ENCODE measurements at places on chromosomes 4 and X.
A peak's percentile ranks its signal among the peaks of the same experiment; 100 is the strongest.

- H3K4me3 ChIP-seq = no peak overlapping the region
- no peak overlapping the region for H3K27ac ChIP-seq
Observed at GRCh38 chrX:14440106-14440505, 89.2 kb upstream of the GLRA2 start.

DNA sequence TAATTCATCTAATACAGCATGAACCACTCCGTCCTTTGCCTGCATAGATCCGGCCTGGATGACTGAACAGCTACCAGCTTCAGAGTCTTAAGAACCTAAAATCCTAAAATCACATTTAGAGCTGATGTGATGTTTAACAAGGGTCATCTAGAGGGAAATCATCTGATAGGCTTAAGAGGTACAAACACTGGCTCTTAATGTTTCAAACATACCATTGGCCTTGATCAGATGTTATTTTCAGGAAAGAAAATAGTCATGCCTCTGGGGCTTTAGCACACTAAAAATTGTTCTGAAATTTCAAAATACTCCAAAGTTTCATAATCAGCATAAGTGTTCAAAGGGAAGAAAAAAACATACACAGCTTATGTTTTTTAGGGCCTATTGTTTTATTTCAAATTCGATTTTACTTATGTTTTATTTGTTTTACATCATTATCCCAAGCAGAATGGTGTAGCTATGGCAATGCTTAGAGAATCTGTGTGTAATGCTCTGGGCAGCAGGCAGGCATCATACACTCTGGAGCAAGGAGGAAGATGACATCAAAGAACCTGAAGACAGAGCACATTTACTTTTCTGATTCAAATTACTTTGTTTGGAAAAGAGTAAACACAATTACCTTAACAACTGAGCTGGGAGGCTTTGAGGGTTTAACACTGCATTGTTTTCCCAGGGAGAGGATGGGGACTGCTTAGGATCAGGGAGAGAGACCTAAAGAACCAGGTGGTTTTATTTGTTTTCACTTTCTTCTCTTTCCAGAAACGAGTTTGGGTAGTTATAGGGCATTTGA is 25.3 kb upstream of the LEF1 start:
- H3K27me3 ChIP-seq = peaks cover 3% of the 10 kb centered on the region
- H3K4me1 ChIP-seq = peaks cover 4% of the 10 kb centered on the region
- H3K36me3 ChIP-seq = no peaks in the 10 kb centered on the region

DNA sequence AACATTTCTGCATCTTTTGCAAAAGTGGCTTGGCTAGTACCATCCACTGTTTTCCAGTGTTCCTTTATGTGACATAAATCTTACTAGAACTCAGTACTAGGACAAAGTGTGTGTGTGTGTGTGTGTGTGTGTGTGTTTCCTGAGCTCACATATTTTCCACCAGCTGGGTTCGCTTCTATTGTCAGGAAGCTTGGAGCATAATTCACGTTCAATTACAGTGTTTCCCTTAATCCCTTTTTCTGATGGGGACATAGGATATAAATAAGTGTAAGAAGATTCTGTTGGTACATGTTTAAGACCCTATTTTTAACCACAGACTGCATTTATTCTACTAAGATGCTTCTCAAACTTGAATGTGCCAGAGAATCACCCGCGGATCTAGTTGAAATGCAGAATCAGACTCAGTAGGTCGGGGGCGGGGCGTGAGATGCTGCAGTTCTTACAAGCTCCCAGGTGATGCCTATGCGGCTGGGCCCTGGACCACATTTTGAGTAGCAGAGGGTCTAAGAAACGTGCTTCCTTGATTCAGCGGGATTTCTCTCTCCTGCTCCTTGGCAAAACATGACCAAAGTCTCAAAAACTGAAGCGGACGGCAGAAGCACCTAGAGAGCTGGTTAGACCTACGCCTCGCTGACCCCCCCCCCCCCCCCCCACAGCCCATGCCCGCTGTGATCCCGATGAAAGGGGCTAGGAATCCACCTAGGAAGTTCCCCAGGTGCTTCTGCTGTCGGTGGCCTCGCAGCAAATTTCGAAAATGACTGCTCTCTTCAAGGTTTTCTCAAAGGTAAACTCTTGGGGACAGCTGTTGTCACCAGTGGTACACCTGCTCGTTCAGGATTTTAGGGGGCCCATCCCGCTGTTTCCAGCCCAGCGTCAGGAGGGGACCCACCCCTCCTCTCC is 797 bp downstream of the CD99L2 start:
- no peaks in the 10 kb centered on the region for H3K36me3 ChIP-seq
- H3K27ac ChIP-seq = peak overlapping the region; percentile 63
- peaks cover 13% of the 10 kb centered on the region for H3K27me3 ChIP-seq
- DNase-seq = peak; percentile 18

DNA sequence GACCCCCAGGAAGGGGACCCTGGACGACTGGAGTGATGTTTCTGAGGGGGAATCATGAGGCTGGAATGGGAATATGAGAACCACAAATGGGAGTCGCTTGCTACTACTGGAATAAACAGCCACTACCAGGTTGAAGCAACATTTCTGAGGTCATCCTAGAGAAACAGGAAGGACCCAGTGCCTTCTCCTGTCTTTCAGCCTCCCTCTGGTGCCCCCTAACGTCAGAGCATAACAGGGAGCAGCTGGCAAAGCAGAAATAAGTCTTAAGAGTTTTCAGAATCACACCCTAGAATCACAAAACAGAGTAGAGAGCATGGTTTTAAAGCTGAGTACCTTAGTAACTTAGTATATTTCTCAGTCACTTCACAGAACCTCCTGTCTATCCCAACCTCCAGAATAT is 347.8 kb upstream of the PITX2 start:
- no peak for DNase-seq
- H3K27ac ChIP-seq = no peak overlapping the region
- no peak overlapping the region for H3K4me3 ChIP-seq
- H3K27me3 ChIP-seq = no peaks in the 10 kb centered on the region
- no peaks in the 10 kb centered on the region for H3K4me1 ChIP-seq

DNA sequence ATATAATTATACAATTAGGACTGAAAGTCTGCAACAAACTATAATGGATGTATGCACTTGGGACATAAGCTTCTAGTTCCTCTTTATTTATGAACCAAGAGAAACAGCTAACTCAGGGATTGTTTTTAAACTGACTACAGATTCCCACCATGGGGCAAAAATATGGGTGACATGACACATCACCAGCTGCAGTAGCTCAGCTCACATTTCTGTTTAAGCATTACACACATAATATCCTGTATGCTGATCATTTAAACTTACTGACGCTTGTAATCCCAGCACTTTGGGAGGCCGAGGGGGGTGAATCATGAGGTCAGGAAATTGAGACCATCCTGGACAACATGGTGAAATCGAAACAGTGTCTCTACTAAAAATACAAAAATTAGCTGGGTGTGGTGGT is 11.5 kb downstream of the FGB start:
- no peak overlapping the region for H3K4me3 ChIP-seq
- no peaks in the 10 kb centered on the region for H3K36me3 ChIP-seq
- DNase-seq = no peak
- no peaks in the 10 kb centered on the region for H3K4me1 ChIP-seq
- no peak overlapping the region for H3K27ac ChIP-seq
- peaks cover 3% of the 10 kb centered on the region for H3K27me3 ChIP-seq

- peaks cover 9% of the 10 kb centered on the region for H3K4me1 ChIP-seq
- peak; percentile 5 for DNase-seq
- H3K27me3 ChIP-seq = no peaks in the 10 kb centered on the region
- peak overlapping the region; percentile 90 for H3K27ac ChIP-seq
- H3K36me3 ChIP-seq = no peaks in the 10 kb centered on the region
Observed at GRCh38 chrX:155632431-155633100, 19.8 kb upstream of the TMLHE start.

DNA sequence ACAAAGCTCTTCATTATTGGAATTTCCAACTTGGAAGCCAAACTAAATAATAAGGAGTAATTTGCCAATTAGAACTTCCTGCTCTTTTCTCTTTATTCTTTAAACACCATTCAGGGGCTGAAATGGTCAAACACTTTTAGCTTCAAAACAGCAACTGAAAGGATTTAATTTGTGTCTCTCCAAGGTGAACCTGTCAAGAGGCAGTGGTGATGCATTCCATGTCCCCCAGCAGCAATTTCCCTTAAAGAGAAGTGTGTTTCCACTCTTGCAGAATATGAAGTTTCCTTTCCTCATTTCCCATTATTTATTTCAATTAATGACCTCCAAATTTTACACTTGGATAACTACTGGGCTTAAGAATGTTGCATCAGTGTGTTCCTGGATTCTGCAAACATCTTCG is 156.0 kb downstream of the COL25A1 start:
- no peak overlapping the region for H3K4me3 ChIP-seq
- peaks cover 28% of the 10 kb centered on the region for H3K27me3 ChIP-seq
- no peak overlapping the region for H3K27ac ChIP-seq
- H3K36me3 ChIP-seq = no peaks in the 10 kb centered on the region

DNA sequence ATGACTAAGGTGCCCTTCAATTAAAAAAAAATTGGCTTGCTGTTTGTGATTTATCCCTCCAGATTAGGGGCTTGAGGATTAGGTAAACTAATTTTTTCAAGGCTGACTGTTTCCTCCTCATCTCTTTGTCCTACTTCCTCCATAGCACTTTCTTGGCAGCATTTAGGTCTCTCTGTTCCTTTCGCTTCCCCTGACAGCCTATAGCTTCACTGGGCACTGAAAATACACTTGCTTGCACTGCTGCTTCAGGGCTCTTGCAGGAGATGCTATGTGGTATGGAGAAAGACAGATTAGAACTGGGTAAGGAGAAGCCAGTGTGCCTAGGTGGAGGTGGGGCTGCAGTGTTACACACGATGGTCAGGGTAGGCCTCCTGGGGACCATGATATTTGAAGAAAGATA is 112.3 kb upstream of the SFRP2 start:
- H3K27me3 ChIP-seq = no peaks in the 10 kb centered on the region

DNA sequence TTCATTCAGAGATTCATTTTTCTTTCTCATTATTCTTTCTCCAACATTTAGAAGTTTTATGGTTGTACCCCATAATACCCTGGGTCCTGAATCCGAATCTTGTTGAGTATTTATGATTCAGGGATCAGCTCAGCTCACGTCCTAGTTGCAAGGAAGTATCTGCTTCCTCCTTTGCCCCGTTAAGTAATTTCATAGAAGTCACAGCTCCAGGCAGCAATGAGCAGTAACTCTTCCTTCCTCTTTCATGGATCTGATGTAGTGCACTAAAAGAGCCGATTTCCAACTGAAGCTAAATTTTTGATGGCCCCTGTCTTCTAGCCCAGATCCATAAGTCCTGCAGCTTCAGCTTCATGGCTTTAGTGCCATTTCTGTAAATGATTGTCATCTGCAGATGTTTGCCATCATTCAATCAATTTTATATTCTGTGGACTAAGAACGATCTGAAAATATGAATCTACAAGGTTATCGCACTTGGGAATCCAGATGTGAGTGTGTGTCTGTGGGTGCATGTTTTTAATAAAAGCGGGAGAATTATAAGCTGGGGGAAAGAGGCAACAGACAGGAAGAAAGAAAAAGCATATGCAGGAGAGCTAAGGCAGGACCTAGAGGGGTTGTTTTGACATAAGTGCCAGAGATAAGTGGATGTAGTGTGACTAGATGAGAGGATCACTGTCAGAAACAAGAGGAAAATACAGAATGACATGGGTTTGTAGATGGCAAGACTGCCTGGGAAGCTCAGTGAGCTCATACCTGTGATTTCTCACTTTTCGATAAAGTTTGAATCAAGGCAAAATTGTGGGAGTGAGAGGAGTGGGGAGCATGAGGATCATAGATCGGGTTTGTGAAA is 17.5 kb downstream of the VEGFD start:
- no peaks in the 10 kb centered on the region for H3K36me3 ChIP-seq
- no peaks in the 10 kb centered on the region for H3K4me1 ChIP-seq
- H3K27me3 ChIP-seq = peaks cover 17% of the 10 kb centered on the region
- no peak overlapping the region for H3K4me3 ChIP-seq
- no peak for DNase-seq

GRCh38 chr4:143745874-143746273 is 45.4 kb upstream of the FREM3 start:
- no peak overlapping the region for H3K4me3 ChIP-seq
- H3K36me3 ChIP-seq = no peaks in the 10 kb centered on the region
- DNase-seq = no peak

- H3K27me3 ChIP-seq = peaks cover 6% of the 10 kb centered on the region
- H3K4me3 ChIP-seq = no peak overlapping the region
- H3K27ac ChIP-seq = no peak overlapping the region
- peaks cover 1% of the 10 kb centered on the region for H3K4me1 ChIP-seq
- no peak for DNase-seq
Observed at GRCh38 chrX:37854748-37855147, 7.4 kb upstream of the DYNLT3 start.

- peaks cover 11% of the 10 kb centered on the region for H3K36me3 ChIP-seq
- H3K4me3 ChIP-seq = no peak overlapping the region
- H3K27me3 ChIP-seq = no peaks in the 10 kb centered on the region
- no peak overlapping the region for H3K27ac ChIP-seq
- no peak for DNase-seq
Observed at GRCh38 chrX:56795309-56795868, 66.3 kb downstream of the NBDY start.

DNA sequence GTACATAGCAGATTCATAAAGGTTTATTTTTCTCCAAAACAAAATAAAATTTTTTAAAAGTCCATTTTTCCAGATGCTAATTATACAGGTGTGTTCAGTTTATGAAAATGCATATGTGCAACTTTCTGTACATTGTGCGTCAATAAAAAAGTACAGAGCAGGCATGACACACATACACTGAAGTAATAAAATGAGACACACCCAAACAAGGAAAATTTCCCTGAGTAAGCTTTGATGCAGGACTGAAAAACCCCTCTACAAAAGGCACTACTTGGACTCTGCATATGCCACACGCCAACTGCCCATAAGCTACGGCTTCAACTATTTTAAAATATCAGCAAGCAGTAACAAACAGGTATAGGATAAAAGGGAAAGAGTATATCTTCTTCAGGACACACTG is 13.8 kb downstream of the ARAP2 start:
- peaks cover 35% of the 10 kb centered on the region for H3K36me3 ChIP-seq
- no peaks in the 10 kb centered on the region for H3K27me3 ChIP-seq
- H3K4me3 ChIP-seq = no peak overlapping the region
- peaks cover 20% of the 10 kb centered on the region for H3K4me1 ChIP-seq
- no peak for DNase-seq

- no peak overlapping the region for H3K27ac ChIP-seq
- no peak overlapping the region for H3K4me3 ChIP-seq
- DNase-seq = no peak
- no peaks in the 10 kb centered on the region for H3K4me1 ChIP-seq
- H3K27me3 ChIP-seq = no peaks in the 10 kb centered on the region
Observed at GRCh38 chrX:32293962-32294700, 917.2 kb downstream of the DMD start.

- H3K36me3 ChIP-seq = no peaks in the 10 kb centered on the region
- H3K27ac ChIP-seq = no peak overlapping the region
- H3K4me3 ChIP-seq = no peak overlapping the region
- DNase-seq = no peak
Observed at GRCh38 chr4:14749910-14750309, 252.4 kb upstream of the CPEB2 start.

All from T-helper 2 cell treated with Interferon-gamma antibody and Interleukin-4, amounts not matched to agents 5 μg/mL and 100 μg/mL, for 36 hours (primary cell).